ENCODE measurements at places on chromosomes 11 and 22. TPM values are rescaled to one million over a fixed set of nuclear protein-coding genes. Genes with fewer than 3 reads are reported as not detected.

DNA sequence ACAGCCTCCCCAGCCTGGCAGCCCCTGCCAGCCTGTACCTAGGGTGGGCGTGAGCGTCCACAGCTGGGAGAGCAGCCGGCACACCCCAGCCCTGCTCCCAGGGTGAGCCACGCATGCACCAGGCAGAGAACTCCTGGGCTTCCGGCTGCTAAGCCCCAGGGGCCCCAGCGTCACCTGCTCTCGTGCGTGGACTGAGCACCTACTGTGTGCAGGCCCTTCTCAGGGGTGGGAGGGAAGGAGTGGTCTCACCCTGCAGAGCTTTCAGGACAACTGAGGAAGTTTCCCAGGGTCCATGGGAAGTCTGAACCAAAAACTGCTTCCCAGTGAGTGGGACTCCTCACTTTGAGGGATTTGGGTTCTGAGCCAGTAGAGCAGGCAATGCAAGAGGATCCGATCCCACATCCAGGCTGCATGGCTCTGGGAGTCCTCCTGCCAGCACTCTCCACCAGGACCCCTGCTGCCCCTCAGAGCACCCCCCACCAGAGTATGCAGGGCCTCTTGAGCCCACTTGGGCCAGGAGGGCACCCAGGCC is 47.1 kb upstream of the PRODH start:
- DNase-seq = no peak

- no peak for DNase-seq
Observed at GRCh38 chr22:49094151-49094550, 733.5 kb downstream of the BRD1 start.

DNA sequence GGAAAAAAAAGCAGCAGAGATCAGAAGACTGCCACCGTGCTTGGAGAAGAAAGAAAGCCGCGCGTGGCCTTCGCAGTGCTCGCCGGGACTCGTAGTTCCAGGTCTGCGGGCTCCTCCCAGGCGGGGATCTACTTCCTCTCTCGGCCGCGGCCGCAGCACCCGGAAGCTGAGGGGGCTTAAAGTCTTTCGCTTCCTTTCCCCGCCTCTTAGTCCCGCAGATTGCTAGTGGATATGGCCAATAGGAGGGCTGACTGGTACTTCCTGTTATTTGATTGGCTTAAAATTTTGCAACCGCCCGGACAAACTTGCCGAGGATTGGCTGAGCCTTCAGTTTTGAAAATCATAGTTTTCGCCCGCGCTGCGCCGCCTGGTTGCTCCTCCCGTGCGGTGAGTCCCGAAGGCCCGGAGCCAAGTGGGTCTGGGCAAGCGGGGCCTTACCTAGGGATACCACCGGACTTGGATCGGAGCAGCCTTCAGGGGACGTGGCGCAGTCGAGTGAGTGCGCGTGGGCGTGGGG is at the start of gene INCENP:
INCENP (plus strand) TSS at position 343 of the 517 bp plus-strand sequence. CDS start 4,151 bp downstream, outside the sequence.
- DNase-seq = peak; percentile 96

GRCh38 chr11:13047884-13048283 is 38.8 kb downstream of the RASSF10 start:
- no peak for DNase-seq

DNA sequence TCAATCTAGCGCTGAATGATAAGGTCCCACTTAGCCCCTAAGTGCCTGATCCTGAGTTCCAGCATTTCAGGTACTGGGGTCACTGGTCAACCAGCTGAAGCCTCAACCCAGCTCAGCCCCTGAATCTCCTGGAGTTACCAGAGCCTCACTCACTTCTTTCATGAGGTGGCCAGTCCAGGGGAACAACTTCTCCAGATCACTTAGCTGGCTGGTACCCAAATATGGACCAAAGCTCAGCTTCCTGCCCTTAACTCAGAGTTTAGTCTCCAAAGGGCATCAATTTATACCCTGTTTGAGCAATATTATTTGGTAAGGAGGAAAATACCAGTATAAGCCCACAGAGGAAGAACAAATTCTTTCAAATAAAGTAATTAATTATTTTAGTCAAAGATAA is 105.6 kb downstream of the SLC1A2 start:
- no peak for DNase-seq

DNA sequence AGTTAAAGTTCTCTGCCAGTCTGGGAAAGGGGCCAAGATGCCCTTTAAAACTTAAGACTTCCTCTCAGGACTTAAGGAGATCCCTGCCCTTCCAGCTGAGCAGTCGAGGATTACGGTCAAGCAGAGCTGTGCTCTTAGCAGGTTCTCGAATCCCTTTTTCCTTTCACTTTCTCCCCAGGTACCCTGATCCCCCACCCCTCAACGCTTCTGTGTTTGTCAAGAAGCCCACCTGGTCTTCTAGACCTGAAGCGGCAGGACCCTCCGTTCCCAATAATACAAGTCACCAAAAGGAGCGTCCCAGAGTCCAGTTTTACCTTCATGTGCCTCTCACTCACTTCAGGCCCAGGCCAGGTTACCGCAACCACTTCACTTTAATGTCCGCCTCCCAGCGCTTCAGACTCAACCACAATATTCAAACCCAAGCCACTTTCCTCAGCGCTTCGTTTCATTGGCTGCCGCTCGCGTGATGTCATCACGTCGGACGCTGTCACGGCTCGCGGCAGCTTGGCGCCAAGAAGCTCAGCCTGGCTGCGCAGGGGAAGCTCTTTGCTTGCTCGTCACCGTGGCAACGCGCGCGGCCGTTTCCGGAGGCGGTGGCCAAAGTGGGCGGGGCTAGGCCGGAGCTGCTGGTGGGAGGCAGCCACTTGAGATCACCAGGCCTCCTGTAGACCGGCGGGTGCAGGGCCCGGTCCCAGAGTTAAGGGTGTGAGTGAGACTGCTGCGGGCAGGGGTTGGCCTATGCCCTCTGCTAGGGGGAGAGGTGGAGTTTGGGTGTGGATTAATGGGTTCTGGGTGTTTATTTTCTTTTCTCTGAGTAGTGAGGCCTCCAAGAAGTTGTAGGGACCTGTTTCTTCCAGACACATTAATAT is at the start of the genes KIF18A and METTL15:
KIF18A (minus strand) TSS at position 407 of the 869 bp plus-strand sequence. CDS start 10,209 bp downstream, outside the sequence.
METTL15 (plus strand) TSS at position 639 of the 869 bp plus-strand sequence. CDS start 4,947 bp downstream, outside the sequence.
- peak; percentile 99 for DNase-seq

GRCh38 chr22:38295863-38296262 is 21.4 kb downstream of the CSNK1E start:
- no peak for DNase-seq

DNA sequence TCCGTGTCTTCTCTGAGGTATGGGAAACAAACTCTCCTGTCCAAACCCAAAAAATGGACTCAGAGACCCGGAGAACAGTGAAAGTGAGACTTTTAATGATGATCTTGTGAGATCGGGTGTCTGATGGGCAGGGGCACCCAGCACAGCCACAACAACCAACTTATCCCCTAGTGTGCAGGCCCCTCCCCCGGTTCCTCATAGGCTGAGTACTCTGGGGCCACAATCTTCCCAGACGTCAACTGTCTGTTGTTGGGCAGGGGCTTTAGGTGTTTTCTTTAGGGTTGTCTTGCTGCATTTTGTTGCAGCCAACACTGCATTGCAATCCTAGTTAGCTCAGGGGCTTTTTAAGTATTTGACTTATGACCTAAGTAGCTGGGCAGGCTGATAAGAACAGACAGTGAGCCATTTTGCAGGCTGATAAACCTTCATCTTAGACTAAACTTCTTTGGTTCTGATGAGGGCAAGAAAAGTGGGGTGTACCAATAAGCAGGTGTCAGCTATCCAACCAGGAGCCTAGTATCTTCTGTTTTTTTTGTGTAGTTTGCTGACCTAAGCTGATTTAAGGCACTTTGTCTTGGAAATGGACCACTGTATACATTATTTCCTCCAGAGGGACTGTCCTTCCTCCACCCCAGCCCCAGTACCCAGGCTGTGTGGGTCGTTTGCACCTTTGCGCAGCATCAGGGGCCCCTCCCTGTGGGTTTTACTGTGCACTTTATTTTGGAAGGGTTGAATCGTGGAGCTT is 1323.6 kb downstream of the TBC1D22A start:
- no peak for DNase-seq

DNA sequence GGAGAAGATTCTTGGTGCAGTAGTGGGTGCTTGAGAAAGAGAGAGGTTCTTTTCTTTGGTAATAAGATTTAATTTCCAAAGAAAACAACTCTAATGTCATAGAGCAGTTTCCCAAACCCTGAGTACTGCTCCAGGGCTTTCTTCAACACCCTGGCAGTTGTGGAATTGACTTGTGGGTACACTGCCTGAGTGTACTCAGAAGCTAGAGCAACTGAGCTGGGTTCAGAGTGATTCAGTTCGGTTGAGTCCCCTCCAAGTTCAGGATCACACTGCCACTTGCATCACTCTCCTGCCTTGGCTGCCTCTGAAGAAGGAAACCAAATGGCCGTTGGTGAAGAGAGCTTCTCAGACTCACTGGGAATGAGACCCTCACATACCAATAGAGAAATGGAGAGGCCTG is 5.3 kb downstream of the DMC1 start:
- no peak for DNase-seq

DNA sequence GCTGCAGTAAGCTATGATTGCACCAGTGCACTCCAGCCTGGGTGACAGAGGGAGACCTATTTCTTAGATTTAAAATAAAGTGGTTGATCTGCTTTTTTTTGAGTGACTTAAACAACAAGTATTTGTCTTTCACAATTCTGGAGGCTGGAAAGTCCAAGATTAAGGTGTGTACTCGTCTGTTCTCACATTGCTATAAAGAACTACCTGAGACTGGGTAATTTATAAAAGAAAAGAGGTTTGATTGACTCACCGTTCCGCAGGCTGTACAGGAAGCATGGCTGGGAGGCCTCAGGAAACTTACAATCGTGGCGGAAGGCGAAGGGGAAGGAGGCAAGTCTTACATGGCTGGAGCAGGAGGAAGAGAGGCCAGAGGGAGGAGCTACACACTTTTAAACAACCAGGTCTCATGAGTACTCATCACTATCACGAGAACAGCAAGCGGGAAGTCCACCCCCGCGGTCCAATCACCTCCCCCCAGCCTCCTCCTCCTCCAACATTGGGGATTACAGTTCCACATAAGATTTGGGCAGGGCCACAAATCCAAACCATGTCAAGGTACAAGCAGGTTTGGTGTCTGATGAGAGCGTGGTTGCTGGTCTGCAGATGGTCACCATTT is 19.7 kb upstream of the OSBPL5 start:
- no peak for DNase-seq

GRCh38 chr11:122105044-122105758 is 10.8 kb downstream of the BLID start:
- DNase-seq = no peak

GRCh38 chr11:35822815-35823495 is 120.9 kb upstream of the LDLRAD3 start:
- no peak for DNase-seq

DNA sequence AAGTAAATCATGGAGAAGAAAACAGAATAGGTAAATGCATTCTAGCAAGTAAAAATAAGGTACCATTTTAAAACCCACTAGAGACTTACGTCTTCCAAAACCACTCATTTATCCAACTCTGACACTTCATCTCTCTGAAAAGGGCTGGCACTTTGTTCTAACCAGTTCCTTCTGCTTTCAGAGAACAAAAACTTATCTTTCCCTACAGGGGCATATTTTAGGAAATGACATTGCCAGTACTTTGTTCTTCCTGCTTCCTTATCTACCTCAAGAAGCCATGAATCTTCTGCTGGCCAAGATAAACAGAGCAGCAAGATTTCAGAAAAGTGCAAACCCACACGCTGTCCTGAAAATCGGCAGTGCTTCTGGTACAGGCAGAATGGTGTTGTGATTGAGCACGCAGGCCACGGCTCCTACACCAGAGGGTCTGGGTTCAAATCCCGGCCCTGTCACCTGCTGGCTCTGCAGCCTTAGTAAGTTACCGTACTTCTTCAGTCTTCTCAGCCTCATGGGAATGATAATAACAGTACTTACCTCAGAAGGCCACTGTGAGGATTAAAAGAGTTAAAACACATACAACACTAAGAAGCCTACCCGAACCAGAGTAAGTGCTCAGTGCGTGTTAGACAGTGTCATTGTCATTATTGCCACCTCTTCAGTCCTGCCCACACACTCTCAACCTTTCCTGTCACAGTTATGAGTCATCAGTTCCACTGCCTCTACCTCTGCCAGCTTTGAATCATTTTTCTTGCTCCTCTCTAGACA is 11.0 kb downstream of the MPZL3 start:
- no peak for DNase-seq

GRCh38 chr11:27201454-27202302 is 161.1 kb downstream of the BBOX1 start:
- DNase-seq = no peak

DNA sequence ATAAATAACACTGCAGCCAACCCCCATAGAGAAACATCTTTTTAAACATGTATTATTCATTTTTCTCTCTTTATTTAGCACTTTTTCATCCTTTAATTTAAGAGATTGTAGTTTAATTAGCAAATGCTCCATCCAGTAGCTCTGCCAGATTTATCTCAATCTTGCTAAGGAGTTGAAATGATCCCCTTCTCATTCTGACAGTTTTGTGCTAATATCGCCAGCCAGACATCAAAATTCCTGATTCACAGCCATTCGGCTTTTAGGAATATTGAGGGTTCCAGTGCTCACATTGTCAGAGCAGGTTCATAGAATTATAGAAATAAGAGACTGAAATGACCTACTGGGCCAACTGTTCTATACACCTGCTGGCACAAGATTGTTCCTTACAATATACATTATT is 77.8 kb downstream of the CASP12 start:
- DNase-seq = no peak

DNA sequence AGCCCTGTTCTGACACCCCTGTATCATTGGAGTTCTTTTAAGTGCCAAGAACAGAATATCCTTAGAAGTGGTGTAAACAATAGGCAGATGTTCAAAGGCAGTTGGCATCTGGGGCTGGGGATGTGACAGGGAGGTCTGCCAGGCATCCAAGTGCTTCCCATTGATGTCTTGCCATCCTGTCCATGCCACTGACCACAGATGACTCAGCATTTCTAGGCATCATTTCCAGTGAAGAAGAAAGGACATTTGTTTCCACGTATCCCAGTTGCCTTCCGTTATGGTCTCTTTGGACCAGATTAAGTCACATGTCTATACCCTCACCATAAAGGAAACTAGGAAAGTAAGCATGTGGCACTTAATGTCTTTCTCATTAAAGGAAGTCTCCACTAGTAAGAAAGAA is 76.7 kb upstream of the BARX2 start:
- no peak for DNase-seq

GRCh38 chr22:50118557-50119168 is 28.9 kb downstream of the MOV10L1 start:
- no peak for DNase-seq

SDHAF2 gene
- 27.6 TPM for total RNA-seq

PTPMT1 gene
- total RNA-seq = 25.3 TPM

TMPRSS6 gene
- not detected for total RNA-seq

FAT3 gene
- 172 TPM for total RNA-seq

ENTHD1 gene
- 0.16 TPM for total RNA-seq

PCNX3 gene
- total RNA-seq = 7.0 TPM

PARVB gene
- 5.1 TPM for total RNA-seq

OR8D4 gene
- total RNA-seq = 0.47 TPM

MSANTD4 gene
- total RNA-seq = 67.1 TPM

MN1 gene
- 24.8 TPM for total RNA-seq

TPP1 gene
- total RNA-seq = 7.3 TPM

DDI1 gene
- total RNA-seq = not detected

KCNK4 gene
- total RNA-seq = 3.0 TPM

Measured in occipital lobe (tissue), 3 donors.